Uterus (tissue), 4 donors: ENCODE measurements at places on chromosomes 4 and X.

DNA sequence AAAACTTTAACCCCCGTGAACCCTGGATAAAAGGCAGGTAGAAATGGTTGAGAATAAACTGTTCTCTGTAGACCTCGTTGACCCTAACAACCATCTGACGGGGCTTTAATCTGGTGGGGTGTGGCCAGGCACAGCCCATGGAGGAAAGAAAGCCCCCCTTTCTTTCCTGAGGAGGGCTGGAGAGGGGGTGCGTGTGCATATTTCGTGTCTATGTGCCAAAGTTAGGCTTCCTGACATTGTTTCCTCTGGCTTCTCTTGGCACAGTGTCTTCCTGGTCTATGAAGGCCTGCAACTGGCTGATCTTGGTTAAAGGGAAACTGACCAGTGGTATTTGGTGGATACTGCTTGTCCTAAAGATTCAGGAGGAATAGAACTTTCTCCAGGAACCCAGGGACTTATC lies 97.1 kb downstream of the MGST2 start:
- peak; percentile 45 for DNase-seq

DNA sequence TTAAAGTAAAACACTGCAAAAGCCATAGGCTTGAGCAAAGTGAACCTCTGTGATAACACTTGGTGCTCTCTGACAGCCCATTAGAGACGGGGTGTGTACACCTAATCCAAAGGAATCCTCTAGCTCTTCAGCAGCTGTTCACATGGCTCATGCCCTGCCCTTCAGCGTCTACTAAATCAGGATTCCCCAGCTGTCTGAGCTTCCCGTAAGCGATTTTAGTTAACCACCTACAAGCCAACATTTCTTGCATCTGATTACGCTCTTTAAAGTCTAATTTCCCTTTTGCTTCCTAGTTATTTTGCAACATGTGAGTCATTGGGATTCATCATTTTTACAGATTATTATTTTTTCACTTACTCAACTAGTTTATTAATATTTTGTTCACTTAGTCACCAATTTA lies 6.5 kb downstream of the DMD start:
- DNase-seq = peak; percentile 30

GRCh38 chr4:116705466-116705865 lies 379.9 kb downstream of the TRAM1L1 start:
- no peak for DNase-seq

GRCh38 chr4:107862658-107863057 lies 37.9 kb downstream of the SGMS2 start:
- DNase-seq = no peak

DNA sequence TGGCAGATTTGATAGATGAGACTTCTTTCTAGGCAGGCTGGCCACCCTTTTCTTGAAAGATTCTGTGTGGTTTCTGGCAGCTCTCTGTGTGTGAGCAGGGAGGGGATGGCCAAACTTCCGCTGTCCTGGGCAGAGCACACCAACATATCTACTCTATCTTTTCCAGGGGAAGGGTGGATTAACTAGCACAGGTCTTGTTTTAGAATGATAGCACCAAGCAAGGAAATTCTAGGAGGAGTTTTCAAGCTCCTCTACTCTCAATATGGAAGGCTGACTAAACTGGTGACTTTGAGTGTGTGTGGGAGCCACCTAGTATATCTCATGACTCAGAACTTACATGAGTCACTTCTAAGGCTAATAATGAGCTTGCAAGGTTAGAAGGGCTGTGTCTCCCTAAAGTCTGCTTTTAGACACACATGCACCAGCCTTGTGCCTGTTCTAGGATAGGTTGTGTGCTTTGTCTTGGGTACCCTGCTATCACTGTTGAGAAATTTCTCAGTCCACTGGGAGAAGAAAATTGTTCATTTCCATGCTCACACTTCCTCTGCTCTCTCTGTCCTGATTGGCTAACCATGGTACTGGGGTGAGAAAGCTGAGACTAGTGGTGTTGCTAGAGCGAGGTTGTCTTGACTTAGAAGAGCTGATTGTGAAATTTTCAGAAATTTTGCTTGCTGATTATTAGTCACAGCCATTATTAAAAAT lies 72.9 kb downstream of the YIPF6 start:
- DNase-seq = no peak

DNA sequence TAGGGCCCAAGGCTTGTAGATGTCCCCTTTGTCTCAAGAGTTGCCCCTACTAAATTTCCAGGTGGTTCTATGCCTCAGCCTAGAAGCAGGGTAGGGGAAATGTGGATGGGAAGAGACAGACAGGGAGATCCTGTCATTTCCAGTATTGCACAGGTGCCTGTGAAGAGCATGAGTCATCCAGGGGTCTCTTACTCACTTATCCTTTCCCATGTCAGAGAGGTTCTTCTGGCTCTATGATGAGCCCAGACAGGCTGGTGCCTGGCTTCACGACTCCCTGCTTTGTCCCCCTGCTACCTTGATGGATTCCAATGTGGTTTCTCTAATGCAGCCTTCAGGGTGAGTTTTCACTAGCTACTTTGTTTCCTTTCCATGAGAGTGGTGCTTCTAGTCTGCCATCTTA lies 35.2 kb upstream of the DDX60 start:
- no peak for DNase-seq

GRCh38 chr4:53916431-53916889 lies 147.9 kb downstream of the CHIC2 start:
- DNase-seq = no peak

DNA sequence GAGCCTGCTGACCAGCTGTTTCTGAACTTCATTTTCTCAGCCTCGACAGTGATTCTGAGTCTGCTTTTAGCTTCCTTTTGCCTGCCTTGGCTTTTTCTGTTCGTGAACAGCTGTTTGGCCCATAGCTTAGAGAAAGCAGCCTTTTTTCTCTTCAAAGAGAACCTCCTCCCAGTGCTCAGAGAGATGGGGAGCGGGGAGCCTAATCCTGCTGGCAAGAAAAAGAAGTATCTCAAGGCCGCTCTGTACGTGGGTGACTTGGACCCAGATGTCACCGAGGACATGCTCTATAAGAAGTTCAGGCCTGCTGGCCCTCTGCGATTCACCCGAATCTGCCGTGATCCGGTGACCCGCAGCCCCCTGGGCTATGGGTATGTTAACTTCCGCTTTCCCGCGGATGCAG lies 756 bp downstream of the PABPC5 start:
- no peak for DNase-seq

DNA sequence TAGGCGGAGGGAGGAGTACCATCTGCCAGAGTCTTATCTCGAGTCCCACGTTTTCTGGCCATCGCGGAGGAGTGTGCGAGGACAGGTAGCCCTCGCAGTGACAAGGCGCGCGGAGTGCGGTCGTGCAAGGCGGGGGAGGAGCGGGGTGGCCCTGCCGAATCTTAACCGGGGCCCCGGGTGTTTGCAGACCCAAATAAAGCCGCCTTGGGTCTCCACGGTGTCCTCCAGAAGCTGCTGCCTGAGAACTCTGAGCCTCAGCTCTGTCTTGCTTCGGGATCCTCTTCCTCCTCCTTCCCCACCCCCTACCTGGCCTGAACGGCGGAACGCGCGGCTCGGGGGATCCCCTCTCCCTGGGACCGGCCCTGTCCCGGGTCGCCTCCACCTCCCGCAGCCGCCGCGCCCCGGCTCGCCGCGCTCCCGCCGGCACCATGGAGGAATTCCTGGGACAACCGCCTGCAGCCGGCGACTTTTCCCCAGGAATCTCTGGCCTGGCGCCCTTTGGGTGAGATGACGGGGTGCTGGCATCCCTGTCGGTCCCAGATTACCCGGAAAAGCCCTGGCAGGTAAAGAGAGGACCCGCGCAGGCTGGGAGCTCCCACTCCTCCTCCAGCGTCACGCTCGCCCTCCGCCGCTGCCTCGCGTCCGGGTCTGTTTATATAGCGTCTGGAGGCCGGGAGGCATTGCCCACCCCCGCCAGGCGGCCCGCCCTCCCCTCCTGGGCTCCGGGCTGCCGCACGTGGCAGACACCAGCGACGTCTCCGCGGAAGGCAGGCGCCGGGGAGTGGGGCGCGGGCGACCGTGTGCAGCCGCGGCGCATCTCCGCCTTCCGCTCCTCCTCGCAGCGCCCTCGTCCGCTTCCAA lies at the start of gene GALNTL6:
Gene GALNTL6 (plus strand): TSS at position 740 of the 861 bp plus-strand sequence.
- DNase-seq = no peak

DNA sequence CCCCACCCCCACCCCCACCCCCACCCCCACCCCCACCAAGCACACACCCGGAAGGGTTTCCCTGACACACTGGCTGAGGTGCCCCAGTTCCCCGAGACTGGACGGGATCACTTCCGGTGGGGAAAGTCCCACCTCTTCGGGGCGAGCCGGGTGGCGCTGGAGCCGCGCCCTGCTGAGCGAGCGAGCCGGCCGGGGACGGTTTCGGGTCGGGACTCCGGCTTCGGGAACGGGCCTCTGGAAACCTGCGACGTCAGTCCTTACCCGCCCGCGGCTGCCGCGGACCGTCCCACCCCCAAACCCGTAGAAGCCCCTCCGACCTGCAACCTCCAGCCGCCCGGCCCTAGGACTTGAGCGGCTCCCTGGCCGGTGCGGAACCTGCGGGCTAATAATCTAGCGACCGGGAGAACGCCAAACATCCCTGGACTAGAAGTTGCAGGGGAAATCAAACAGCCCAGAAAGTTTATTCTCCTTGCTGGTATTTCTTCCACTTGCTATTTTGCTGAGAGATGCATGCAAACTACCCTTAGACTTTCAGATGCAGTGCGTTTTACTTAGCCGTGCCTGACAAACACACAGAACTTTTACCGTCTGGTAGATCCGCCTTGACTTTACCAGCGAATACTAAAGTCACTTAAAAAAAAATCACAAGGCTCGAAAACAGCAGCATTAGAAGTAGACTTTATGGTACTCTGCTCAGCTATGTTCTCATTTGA lies 991 bp downstream of the RAP2C start:
- DNase-seq = peak; percentile 82

GRCh38 chr4:114103908-114104307 lies 124.5 kb upstream of the ARSJ start:
- no peak for DNase-seq

DNA sequence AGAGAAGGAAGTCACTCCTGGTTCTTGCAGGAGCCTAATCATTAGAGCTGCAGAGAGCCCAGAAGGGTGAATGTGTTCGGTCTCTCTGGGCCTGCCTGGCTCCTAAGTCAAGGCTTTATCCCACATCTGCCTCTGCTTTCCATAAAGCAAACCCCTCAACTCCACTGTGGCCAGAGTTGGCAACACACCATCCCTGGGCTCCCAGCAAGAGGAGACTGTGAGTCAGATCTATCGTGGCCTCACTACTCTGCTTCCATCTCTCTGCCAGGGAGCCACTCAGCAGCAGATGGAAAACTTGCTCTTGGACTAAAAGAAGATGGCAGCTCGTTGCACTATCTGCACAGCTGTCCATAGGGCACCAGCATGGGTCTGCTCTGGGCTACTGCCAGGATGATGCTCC lies 348.2 kb downstream of the FBXW7 start:
- no peak for DNase-seq

GRCh38 chrX:136828830-136829229 lies 48.1 kb upstream of the ARHGEF6 start:
- no peak for DNase-seq

DNA sequence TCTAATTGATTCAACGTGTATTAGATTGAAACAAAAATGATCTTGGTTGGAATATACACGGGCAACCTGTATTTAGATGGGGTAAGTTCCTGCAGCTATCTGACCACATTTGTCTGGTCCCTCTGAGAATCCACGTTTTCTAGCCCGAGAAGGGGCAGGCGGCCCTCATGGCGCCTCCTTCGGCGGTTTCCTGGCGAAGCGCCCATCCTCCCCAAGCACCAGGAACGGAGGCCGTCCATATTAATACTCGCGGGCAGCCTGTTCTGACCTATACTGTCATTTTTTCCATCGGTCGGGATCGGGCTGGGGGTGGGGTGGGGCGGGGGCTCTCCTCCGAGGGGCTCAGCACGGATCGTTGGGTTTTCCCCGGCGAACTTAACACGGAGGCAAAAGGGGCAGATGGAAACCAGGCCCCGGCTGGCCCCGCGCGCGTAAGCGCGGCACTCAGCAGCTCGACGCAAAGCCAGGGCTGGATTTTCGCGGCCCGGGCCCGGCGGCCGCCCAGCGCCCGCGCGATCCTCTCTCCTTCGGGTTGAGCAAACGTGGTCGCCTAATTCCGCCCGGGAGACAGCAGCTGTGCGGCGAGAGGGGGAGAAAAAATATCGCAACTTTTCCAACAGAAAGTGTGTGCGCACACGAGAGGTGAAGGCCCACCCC lies 77.2 kb upstream of the BCOR start:
- DNase-seq = peak; percentile 56

DNA sequence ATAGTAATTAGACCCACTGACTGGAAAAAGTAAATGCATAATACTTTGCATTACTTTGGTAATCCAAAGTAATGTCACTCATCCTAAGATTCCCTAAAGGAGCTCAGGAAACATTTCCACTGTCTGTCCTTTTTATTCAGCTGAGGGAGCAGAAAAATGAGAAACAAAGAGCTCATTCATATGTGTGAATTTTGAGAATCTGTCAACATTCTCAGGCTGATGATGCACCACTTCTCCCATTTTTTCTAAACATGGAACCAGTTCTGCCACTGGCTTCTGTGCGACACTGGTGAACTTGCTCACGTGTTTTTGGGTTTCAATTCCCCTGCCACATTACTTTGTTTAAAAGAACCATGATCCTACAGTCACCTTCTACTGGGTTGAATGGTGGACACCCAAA lies 28.4 kb upstream of the ADH7 start:
- no peak for DNase-seq

- no peak for DNase-seq
These were observed 275.2 kb downstream of the TENM3 start for GRCh38 chr4:182518421-182518820.

GRCh38 chr4:64625438-64625837 lies 216.2 kb upstream of the TECRL start:
- DNase-seq = no peak

- no peak for DNase-seq
These were observed 5.0 kb downstream of the TRIM75 start for GRCh38 chr4:165058666-165059065.

DNA sequence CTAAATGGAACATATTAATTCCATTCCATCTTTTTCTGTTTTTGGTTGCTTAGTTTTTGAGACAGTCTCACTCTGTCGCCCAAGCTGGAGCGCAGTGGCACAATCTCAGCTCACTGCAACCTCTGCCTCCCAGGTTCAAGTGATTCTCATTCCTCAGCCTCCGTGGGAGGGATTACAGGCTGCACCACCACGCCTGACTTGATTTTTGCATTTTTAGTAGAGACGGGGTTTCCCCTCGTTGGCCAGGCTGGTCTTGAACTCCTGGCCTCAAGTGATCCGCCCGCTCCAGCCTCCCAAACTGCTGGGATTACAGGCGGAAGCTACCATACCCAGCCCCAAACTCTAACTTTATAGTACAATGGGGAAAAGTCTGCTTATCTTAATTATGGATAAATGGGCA lies 11.2 kb downstream of the HNRNPD start:
- DNase-seq = no peak
